ENCODE measurements at places on chromosomes 13 and 19. TPM values are rescaled to one million over a fixed set of nuclear protein-coding genes. Genes with fewer than 3 reads are reported as not detected.

The DACT3 gene
- total RNA-seq = 6.8 TPM

The PBX4 gene
- 0.10 TPM for total RNA-seq

The TMEM221 gene
- 0.20 TPM for total RNA-seq

The ZNF285 gene
- 3.8 TPM for total RNA-seq

The S1PR4 gene
- total RNA-seq = not detected

The STX10 gene
- 42.2 TPM for total RNA-seq

The AKT2 gene
- total RNA-seq = 102 TPM

The HIPK4 gene
- 0.17 TPM for total RNA-seq

The BRCA2 gene
- total RNA-seq = 1.6 TPM

The CYP4F2 gene
- not detected for total RNA-seq

The MCOLN1 gene
- 8.8 TPM for total RNA-seq

The FAM216B gene
- not detected for total RNA-seq

The NCR1 gene
- not detected for total RNA-seq

The CYP2A13 gene
- total RNA-seq = not detected

The SLC10A2 gene
- total RNA-seq = not detected

The SLC25A41 gene
- total RNA-seq = 0.07 TPM

The GARIN5A gene
- total RNA-seq = 0.23 TPM

The OSCAR gene
- total RNA-seq = 0.63 TPM

The PARP4 gene
- 37.8 TPM for total RNA-seq

The THSD8 gene
- total RNA-seq = 0.13 TPM

The CEACAM3 gene
- total RNA-seq = not detected

The CBY2 gene
- total RNA-seq = not detected

The FFAR1 gene
- total RNA-seq = not detected

The ZNF177 gene
- total RNA-seq = 1.3 TPM

The ZNF730 gene
- 0.26 TPM for total RNA-seq

The LRRC4B gene
- total RNA-seq = 1.2 TPM
